Effector CD4-positive, alpha-beta T cell (primary cell): ENCODE measurements at places on chromosomes 11 and 22.
A peak's percentile ranks its signal among the peaks of the same experiment; 100 is the strongest.

- DNase-seq, result no peak
These were observed 39.9 kb downstream of the CWC15 start for GRCh38 chr11:94933223-94934130.

DNA sequence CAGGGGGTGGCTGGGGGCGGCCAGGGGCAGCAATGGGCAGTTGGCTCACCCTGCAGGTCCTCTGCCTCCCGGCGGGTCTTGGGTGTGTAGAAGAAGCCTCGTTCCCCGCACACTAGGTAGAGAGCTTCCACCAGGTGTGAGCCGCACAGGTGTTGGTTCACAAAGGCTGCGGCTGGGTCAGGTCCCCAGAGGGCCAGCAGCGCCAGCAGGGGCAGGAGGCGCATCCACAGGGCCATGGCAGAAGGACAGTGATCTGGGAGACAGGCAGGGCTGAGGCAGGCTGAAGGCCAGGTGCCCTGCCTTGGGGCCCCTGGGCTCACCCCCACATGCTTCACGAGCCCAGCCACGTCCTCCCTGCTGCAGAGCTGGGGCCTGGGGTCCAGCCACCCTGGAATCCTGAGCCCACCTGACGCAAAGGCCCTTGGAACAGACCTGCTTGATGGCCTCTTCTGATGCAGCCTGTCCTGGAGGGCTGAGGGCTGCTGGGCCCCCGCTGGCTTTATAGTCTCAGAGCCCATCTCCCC lies at the start of gene INS:
INS (minus strand) TSS at position 474 of the 524 bp plus-strand sequence; CDS start at position 236, 238 bp downstream.
- no peak for DNase-seq

DNA sequence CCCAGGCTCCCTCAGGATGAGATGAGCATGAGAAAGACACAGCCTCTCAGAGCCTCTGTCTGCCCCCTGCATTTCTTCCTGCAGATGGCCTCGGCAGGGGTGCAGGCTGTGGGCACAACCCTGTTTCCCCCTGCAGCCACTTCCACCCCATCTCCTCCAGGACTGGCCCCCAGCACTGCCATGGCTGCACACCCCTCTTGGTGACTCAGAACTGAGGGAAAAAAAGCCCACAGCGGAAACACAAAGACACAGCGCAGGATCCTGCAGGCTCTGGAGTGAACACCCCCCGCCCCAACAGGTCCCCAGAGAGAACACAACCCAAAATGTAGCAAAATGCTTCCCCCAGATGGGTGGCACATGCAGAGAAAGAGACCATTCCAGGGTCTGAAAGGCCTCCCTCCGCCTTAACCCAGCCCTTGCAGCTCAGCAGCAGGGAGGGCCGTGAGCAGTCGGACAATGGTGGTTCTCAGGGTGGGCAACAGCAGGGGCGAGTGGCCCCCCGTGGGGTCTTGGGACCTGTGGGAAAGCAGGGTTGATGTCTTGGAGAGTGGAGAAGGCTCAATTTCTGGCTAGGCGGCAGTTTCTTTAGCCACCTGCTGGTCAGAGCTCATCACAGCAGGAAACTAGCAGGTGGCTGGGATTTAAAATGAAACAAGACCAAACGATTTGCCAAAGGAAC lies 8.0 kb downstream of the TUBGCP6 start:
- DNase-seq, result no peak

DNA sequence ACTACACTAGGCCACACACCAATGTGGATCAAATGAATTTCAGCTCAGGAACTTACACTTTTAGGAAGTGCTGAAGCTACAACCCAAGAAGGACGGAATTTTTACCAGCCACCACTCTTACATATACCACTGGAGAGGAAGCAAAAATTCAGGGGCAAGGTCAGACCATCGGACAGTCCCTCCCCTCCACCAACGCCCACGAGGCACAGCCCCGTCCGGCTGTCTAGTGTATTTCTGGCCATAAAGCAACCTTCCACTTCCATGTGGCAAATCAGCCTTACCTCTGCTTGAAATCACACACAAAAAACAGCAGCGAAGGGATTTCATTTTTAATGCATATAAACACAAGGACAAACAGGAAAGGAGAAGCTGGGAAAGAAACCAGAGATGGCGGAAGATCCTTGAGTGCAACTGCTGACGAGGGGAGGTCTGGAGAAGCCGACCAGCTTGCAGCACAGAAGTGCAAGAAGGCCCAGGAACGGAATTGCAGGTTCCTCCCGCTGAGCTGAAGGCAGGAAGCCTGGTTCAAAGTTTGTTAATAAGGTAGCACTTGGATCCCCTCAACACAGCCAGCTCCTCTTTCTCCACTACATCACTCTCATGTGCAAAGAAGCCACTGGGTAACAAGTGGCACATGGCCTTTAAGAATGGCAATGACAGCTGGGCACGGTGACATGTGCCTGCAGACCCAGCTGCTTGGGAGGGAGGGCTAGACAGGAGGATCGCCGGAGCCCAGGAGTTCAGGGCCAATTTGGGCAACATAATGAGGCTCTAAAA lies 71.5 kb downstream of the SHANK2 start:
- no peak for DNase-seq

GRCh38 chr11:85867751-85868150 lies 12.6 kb downstream of the CCDC83 start:
- no peak for DNase-seq

DNA sequence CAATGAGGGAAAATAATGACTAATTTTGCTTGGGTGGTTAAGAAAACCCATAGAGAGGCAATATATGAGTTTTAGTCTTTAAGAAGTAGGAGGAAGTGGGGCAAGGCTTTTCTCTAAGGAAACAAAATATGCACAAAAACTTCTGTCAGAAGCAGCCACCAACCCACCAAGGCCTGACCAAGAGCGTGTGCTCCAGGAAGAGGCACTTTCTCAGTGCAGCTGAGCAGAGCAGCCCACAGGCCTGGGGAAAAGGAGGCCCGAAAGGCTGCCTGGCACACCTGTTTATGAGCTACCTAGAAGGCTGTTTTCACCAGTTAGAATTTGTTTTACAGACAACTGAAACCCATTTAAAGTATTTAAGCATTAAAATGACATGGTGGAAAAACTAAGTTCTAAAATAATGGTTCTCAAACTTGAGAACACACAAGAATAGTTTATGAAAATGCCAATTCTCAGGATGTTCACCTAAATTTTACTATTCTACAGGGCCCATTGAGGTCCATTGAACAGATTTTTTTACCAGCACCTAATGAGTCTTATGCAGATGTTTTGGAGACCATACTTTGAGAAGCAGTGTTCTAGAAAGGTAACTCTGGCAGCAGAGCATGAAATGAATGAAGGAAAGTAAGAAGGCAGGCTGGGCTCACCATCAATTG lies 160.5 kb upstream of the DDI1 start:
- no peak for DNase-seq

DNA sequence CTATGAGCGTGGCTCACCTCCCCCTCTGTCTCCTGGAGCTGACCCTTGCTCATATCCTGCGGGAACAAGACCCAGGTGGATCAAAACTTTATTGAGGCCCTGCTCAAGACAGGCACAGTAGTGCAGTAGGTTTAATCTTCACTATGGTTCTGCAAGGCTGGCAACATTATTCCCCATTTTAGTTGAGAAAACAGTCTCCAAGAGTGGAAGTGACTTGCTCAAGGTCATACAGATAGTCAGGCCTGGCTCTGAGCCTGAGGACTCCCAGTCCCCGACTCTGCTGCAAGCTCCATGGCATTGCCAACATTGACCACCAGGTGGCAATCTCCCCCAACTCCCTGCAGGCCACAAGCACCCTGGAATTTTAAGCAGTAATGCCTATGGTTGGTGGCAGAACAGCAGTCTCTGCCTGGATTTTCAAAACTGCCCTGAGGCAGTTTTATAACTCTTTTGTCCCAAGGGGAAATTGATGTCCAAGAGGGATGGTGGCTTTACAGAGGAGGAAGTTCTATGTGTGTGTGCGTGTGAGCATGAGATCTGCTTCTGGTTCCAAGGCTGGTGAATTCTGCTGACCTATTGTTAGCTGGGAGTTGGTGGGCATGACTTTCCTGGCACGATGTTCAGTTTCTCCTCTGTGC lies 34.1 kb downstream of the NEU3 start:
- DNase-seq, result peak; percentile 57

- no peak for DNase-seq
These were observed 91.7 kb upstream of the SHISAL1 start for GRCh38 chr22:44404341-44405020.

- DNase-seq, result no peak
These were observed 10.3 kb downstream of the CYTH4 start for GRCh38 chr22:37292641-37293040.

DNA sequence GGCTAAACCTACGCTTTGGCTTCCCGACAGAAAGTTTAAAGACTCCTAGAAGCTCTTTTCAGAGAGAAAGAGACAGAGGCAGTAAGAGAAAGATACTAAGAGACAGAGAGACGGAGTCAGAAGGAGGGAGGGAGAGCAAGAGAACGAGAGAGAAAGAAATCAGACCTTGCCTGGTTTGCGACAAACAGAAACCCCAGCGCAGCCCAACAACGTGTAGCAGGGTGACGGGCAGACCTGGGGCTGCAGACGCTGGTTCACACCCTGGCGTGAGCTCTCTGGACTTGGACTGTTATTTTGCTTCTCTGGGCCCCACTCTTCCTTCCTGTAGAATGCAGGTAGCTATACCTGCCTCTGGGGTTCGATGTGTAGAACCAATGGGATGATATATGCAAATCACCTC lies 244.4 kb upstream of the SYN3 start:
- no peak for DNase-seq

GRCh38 chr22:39661842-39662685 lies 91.5 kb downstream of the CACNA1I start:
- peak; percentile 68 for DNase-seq

DNA sequence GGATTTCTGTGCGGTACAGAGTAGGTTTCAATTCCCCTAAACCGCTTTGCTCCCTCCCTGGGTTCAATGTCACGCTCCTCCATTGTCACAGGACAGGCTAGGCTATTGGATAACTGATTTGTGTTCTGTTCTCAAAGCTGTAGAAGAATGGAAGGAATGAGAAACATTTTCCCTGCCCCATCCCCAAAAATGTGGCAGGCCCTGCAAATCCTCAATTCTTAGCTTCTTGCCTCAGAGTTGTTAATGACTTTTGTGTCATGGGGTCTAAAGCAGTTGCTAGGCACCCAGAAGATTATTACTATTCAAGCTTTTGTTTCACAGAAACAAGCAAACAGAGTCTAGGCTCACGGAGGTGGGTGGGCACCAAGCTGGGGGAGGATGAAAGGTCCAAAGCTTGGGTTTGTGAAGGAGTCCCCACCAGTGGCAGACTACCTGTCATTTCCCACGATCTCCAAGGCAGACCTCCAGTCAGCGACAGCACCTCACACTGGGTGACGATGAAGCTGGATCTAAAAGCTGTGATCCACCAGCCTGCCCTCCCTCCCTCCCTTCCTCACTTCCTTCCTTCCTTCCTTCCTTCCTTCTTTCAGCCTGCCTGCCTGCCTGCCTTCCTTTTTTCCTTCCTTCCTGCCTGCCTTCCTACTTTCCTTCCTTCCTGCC lies 1080.2 kb downstream of the OPCML start:
- DNase-seq, result no peak

- DNase-seq, result no peak
These were observed 37.5 kb downstream of the UVRAG start for GRCh38 chr11:75852406-75853017.

DNA sequence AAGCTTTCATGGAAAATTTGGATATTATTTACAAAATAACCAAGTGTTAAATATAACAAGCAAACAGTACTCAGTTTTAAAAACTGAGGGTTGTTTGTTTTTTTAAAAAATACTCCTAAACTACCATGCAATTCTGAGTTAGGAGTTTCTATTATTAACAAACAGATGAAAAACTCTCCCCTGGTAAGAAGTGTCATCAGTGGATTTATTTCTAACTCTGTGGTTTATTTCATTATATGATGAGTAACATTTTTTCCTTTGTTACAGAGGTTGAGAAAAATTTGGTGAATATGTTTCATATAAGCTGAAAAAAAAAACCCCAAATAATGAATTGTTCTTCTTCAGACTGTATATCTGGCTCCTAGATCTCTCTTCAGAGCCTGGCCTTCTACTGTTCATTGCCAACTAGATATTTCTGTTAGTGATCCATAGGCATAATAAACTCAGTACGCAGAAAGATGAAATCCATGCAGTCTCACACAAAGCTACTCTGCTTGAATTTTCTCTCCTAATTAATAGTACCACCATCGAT lies 29.4 kb upstream of the PDE3B start:
- DNase-seq, result no peak

GRCh38 chr11:26931248-26931631 lies 62.7 kb upstream of the FIBIN start:
- DNase-seq, result no peak

GRCh38 chr11:4482445-4482844 lies at the start of gene OR52K1:
Gene OR52K1 (plus strand): TSS chr11:4482646. CDS start chr11:4488901, 6,255 bp downstream.
- DNase-seq, result no peak

DNA sequence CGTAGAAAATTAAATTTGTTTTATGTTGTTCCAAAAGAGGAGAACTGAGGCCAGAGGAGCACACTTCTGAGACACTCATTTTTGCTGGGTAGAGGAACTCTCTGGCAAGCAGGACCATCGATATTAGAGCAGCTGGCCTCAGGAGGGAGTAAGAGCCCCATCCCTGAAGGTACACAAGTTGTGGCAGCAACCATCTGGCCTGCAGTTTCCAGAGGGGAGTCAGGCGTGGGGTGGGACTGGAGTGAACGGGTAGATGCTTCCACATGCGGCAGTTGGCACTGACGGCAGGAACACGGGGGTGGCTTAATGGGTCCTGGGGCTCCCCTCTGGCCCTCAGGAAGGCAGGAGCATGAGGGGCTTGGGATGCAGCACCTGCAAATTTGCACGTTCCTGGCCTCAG lies 13.2 kb upstream of the SSTR3 start:
- no peak for DNase-seq
